ENCODE measurements at places on chromosomes 11 and 22.

DNA sequence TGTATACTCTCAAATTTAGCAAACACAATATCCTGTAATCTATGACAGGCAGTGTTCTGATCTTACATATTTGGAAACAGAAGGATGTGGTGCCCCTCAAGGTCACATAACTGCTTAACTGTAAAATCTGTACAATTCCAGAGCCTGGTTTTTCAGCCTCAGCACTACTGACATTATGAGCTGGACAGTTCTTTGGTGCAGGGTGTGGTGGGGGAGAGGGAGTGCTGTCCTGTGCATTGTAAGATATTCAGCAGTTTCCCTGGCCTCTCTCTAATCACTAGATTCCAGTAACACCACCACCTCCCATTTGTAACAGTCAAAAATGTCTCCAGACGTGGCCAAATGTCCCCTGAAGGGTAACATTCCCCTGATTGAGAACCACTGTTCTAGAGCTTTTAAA is 1.8 kb upstream of the OR5B21 start:
- DNase-seq: no peak

GRCh38 chr11:46263120-46263519 is 14.3 kb upstream of the CREB3L1 start:
- no peak for DNase-seq

- DNase-seq: no peak
These were observed 6.0 kb downstream of the ELF5 start for GRCh38 chr11:34507610-34508009.

DNA sequence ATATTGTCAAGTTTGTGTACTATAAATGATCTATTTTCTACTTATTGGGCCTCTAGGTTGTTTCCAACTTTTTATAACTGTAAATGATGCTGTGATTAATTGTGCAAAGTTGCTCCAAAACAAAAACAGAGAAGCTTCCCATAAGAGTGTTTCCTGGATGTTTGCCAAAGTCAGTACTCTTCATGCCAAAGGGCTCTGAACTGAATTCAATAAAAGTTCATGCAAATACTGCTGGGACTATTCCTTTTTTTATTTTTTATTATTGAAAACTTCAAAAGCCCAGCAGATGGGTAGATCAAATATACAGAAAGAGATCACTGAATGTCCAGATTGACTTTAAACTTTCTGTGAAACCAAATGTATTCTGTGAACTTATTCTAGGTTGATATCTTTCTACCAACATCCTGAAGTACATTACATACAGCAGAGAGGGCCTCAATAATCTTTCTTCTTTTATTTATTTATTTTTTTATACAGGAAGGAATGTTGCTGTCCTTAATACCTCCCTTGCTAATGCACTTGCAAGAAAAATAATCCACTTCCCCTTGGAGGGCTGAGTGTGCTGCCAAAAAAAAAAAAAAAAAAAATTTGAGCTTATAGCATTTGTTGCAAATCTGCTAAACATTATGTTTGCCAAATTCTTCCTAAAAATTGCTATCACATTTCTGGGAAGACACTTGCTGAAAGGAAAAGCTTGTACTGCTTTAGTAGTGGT is 53.0 kb downstream of the CTSC start:
- no peak for DNase-seq

- no peak for DNase-seq
These were observed 82.2 kb upstream of the SEPTIN5 start for GRCh38 chr22:19631899-19632667.

DNA sequence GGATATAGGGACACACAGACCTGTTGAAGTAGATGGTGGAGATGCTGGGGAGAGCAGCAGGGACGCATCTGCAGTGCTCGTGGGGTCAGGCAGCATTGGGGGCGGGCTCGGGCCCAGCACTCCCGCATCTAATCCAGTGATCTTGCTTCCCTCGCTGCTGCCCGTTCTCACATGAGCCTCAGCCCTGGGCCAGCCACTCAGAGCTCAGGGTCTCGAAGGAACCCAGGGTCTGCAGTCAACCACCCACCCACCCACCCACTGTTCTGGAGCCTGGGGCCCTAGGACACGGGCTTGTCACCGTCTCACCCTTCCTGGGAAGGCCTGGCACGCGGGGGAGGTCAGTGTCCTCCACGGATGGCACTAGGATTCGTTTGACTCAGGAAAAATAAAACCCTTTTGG is 406.0 kb downstream of the TBC1D22A start:
- DNase-seq: no peak

DNA sequence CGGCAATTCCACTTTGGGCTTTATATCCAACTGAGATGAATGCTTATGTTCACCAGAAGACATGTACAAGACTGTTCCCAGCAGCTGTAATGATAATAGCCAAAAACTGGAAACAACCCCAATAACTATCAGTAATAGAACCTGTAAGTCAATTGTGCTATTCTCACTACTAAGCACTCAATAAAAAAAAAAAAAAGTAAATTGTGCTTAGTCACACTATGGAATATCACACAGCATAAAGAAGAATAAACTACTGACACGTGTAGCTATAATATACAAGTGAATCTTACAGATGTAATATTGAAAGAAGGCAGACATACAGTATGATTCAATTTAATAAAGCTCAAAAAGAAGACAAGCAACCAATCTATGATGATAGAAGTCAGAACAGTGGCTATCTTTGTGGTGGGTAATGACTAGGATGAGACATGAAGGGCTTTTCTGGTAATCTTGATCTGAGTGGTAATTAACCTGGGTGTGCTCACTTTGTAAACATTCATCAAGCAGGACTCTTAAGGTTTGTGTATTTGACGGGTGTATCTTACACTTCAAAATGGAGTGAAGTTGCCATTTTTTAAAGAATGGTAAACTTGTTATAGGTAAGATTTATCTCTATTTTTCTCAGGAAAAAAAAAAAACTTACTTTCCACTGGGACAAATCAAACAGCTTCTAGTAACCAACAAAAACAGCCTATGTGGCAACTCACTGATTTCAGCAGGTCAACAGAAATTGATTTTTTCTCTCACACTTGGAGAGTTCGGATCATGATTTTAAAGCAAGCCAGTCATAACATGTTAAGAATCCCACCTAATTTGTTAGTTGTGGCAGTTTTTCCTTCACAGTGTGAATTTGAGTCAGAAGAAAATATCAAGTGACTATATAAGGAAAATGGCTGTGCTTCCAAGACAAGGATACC is 84.2 kb downstream of the CCDC83 start:
- no peak for DNase-seq

- no peak for DNase-seq
These were observed 17.8 kb upstream of the DGCR8 start for GRCh38 chr22:20062043-20062765.

GRCh38 chr22:37546437-37547250 is 13.6 kb upstream of the CDC42EP1 start:
- no peak for DNase-seq

DNA sequence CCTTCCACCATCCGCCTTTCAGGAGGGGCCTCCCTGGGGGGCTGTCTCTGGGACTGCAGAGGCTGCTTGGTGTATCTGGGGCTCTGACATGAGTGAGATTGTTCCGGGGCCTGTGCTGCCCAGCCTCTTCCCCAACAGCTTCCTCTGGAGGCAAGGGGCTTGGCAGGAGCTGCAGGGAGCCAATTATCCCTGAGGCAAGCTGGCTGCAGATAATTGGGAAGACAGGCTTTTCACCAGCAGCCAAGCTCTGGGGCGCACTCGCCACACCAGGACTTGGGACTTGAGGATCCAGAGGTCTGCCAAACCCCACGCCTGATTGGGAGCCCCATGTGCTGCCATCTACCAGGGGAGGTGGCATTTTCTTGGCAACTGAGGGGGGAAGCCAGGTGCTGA is 15.6 kb upstream of the RTN4R start:
- no peak for DNase-seq

GRCh38 chr22:41975299-41976069 is 6.2 kb downstream of the SEPTIN3 start:
- DNase-seq: no peak

- no peak for DNase-seq
These were observed 83.1 kb upstream of the GDPD4 start for GRCh38 chr11:77384571-77384970.

Data from glutamatergic neuron (in vitro differentiated cells).